ENCODE measurements at places on chromosomes 1 and 21.

DNA sequence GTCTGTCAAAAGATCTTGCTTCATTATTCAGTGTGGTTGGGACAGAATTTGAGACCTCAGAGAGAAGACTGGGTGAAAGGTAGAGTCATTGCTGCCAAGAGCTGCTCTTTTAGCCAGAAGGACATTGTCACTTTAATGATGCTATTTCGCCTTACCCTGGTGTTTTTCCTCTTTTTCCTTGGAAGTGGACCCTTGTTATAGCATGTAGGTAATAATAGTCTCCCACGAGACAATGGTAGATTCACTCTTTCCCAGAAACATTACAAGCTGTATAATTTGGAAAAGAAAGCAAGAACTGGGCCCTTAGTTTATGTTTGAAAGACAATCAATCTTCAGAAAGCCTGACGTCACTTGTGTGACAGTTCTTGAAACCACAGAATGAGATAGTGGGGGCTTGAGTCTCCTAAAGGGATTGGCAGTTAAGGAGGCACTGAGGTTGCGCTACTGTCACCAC is 3.8 kb downstream of the SERTAD4 start:
- DNase-seq = no peak

DNA sequence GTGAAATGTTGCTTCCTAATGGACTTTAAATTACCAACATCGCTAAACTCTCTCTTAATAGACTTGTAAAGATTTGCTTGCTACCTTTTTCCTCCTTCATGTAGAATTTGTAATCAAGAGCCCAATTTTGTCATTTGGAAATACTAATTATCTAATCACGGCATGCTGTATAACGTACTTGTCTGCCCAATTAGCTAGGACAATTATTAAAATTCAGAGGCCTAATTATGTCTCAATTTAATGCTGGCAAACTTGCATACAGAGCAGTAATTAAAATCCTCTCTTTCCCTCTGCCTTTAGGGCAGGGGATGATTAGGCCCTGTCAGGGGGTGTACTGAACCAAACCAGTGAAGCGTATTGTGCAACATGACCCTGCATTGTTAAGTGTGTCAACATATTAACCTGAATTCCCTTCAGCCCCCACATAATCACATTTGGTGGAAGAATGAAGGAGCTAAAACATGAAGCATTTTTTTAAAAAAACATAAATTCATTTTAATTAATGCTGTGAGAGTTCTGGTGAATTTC is 137.4 kb upstream of the BARHL2 start:
- no peak for DNase-seq

GRCh38 chr1:196376630-196377328 is 231.5 kb downstream of the KCNT2 start:
- DNase-seq = no peak

DNA sequence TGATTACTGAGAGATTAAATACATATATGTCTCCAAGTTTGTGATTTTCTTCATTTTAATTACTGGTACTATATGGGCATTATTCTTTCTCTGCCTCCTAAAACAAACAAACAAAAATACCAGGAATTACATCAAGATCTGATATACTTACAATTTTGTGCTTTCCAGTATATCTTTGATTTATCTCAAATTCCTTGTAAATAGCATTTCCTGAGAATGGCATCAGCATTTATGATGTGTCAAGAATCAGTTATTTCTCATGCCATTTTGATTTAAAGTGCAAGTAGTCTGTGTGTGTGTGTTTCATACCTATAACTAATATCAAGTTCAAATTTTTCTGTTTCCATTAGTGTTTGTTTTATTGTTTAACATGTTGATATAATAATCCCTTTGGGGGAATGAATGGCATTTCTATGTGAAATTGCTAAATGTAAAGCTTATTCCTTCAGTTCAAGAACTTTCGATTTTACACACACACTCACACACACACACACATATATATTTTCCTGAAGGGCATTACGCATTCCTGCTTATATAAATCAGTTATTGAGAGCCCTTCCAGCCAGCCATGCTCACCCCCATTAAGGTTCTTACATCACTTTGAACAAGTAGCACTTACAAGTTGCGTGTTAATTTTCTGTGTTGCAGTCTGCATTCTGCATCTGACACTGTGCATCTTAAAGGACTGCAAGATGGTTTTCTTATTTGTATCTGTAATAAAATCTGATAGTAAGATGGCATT is 102.7 kb downstream of the NEK7 start:
- DNase-seq = no peak

DNA sequence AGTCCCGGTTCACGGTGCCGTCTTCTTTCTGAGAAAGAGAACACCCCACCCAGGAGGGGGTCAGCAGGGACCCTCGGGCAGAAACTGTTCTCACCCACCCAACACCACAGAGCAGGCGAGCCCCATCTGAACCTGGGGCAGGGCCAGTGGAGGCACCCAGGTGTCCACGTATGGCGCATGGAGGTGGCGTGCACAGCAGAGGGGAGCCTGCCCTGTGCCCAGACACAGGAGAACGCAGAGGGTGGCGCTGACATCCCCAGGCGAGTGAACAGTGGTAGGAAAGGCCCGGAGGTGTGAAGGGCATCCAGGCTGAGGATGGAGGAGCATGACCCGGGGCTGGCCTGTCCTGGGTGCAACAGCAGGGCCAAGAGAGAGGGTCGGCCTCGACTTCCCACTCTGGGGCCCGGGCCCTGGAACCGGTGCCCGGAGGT is 91.1 kb downstream of the STUM start:
- no peak for DNase-seq

DNA sequence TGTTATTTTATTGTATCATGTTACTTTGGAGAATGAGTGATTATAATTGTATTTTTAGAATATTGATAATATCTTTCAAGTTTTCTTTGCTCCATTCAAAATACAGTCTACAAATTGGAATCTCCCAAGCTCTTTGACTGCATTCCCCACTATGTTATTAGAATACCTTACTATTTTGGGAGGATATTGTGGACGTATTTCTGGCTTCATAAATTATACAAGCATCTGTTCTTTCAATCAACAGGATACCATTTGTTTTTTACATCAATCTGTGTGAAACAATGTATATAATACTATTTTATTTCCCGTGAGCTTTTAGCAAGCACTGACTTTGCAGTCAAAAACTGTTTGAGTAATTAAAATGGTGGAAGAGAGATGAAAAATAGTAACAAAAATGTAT is 226.5 kb downstream of the PTPRC start:
- no peak for DNase-seq

DNA sequence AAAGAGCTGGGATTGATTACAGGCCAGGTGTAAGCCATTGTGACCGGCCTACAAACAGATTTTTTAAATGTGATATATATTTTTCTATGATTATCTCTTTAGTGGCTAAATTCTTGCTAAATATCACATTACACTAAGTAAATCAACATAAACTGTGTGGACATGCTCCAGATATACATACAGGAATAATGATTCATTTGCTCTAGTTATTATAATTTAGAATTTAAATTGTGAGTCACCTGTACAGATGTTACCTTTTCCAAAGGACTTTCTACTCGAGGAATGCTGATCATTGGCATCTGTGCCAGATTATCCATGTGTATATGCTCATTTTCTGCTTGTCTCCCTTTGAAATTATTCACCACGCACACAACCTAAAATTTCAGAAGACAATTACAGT is 90.1 kb downstream of the PLPPR5 start:
- no peak for DNase-seq

DNA sequence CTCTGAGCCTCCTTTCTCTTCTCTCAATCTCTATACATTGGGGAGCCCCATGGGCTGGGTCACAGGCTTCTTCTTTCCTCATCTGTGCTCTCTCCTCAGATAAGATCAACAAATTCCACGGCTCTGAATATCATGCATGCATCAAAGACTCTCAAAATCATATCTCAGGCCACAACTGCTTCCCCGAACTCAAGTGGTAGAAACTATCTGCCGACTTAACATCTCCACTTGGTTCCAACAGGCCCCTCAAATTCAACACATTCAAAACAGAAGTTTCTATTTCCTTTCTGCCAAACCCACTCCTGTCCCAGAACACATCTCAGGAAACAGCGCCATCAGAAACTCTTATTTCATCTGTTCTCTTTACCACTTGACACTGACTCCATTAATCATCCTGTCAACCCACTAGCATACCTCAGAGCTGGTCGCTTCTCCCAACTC is 16.7 kb downstream of the DDX59 start:
- DNase-seq = no peak

DNA sequence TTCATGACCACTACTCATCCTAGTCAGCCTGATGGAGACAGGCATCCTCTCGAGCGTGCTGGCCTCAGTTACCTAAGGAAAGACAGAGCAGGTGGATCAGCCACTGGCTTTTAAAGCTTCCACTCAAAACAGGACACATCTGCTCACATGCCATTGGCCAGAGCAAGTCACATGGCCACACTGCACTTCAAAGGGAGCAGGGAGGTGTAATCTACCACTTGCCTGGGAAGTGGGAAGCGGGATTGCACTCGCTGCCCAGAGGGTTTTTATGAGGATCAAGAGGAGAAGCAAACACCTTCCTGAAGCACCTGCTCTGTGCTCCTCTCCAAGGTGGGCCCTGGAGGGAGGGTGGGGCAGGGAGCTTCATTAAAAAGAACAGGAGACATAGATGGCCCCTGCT is 108.0 kb downstream of the TAS1R2 start:
- DNase-seq = no peak

DNA sequence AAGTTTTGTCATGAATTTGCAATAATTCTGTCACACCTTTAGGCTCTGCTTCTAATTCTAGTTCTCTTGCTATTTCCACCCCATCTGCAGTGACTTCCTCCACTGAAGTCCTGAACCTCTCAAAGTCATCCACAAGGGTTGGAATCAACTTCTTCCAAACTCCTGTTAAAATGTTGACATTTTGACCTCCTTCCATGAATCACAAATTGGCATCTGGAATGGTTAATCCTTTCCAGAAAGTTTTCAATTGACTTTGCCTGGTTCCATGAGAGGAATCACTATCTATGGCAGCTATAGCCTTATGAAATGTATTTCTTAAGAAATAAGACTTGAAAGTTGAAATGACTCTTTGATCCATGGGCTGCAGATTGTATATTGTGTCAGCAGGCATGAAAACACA is 19.7 kb upstream of the SFT2D2 start:
- DNase-seq = no peak

DNA sequence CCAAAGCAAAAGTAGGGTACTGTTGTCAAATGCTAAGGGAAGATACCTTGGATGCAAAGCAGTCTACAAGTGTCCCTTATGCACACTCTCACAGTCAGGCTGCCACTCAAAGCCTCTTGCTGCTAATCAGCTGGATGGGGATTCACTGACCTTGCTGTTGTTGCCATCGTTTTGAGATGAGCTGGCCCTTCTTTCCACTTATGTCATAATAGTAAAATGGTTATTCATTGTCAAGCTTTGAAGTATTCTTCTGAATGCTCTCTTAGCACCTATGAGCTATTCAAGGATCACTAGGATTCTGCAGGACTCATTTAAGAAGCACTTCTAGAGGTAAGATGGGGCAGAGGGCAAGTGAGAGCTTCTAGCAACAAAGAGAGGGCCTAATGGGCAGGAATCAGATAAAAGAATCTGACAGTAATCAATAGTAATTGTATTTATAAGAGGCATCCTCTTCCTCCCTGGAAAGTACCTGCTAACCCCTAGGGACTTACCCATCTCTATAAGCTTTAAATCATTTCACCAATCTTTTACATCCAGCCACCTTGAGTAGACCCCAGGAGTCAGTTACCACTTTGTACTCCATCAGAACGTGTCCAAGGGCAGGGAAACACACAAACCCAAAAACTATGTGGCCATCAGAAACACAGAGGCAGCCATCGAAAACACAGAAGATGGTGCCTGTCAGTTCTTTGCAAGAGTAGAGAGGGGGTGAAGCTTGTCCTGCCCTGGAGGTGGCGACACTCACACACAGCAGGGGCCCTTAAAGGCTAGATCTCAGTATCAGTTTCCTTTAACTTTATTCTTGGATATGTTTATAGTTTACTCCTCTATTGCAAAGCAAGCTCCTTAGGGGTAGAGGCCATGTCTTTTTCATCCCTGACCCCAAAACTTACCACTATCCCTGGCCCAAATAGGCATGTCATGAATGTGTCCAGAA is 103.7 kb upstream of the NFIA start:
- DNase-seq = no peak

GRCh38 chr1:169487561-169487960 is 1.8 kb upstream of the SLC19A2 start:
- no peak for DNase-seq

GRCh38 chr1:18526436-18527275 is 45.9 kb downstream of the KLHDC7A start:
- DNase-seq = no peak

- no peak for DNase-seq
Observed at GRCh38 chr1:3261007-3261968, 192.3 kb downstream of the PRDM16 start.

- no peak for DNase-seq
Observed at GRCh38 chr1:183685112-183685713, 32.1 kb upstream of the APOBEC4 start.

DNA sequence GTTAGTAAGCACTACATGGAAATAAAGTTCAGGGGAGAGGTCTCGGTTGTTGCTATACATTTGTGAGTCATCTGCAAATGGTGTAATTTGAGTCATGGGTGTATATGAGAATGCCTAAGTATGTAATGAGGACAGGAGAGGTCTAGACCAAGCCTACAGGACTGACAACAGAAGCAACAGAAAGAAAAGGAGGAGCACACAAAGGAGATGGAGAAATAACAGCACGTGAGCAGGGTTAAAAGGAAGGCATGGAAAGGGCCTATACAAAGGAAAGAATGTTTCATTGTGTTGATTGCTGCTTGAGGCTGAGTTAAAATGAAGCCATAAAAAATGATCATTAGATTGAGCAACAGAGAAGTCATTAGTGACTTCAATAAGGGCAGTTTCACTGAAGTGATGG is 28.0 kb upstream of the PRKAA2 start:
- DNase-seq = no peak

GRCh38 chr1:116415699-116416533 is 42.9 kb downstream of the ATP1A1 start:
- peak; percentile 36 for DNase-seq

GRCh38 chr1:180905927-180906326 is 6.8 kb upstream of the KIAA1614 start:
- no peak for DNase-seq

DNA sequence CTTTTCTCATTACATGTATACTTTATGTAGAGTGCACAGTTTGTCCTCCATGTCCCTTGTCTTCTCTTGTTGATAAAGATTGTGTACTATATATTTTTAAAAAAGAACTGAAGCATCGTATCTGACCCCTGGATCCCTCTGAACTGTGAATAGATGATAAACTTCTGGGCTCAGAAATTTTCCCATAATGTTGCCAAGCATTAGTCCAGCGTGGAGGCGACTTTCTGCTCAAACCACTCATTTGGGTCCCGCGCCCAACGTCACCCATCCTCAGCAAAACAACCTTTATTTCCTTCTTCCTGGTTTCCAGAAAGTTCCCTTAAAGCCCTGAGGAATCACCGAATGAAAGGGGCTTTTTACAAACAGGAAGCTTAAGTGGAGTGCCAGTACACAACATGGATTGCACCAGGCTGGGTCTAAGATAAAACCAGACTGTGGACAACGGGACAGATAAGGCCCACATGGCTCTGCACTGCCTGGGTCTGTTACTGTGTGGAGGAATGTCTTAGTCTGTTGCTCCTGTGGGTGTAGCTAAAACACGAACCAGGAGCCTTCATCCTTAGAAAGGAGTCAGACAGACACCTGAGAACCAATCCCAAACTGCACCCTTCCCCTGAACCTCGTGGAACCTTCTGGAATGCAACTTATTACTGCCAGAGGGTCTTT is 15.6 kb downstream of the EVA1C start:
- no peak for DNase-seq

GRCh38 chr1:174480324-174480723 is 32.6 kb downstream of the GPR52 start:
- DNase-seq = no peak
